ENCODE measurements at places on chromosomes 1 and 21.
A peak's percentile ranks its signal among the peaks of the same experiment; 100 is the strongest.

GRCh38 chr1:156437037-156437867 lies 63.3 kb downstream of the MEF2D start:
- H3K4me1 ChIP-seq, result peaks cover 15% of the 10 kb centered on the region
- DNase-seq, result no peak
- H3K4me3 ChIP-seq, result no peak overlapping the region
- H3K27ac ChIP-seq, result no peak overlapping the region

DNA sequence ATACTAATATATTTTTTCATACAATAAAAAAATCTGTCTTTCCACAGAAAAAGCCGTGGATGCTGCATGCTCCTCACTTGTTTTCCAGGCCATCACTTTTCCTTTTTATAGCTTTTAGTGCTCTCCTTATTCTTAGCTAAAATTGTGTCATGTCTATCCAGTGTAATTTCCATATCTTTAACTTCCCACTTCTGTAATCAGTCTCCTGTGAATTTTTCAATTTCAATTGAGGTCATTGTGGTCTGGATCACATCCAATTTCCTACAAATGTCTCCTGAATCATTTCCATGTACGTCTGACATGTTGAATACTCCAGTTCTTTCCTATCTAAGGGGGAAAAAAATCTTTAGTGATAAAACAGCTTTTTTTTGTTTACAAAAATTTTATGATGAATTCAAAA lies 838.2 kb upstream of the B3GALT2 start:
- no peak overlapping the region for H3K4me3 ChIP-seq
- no peak for DNase-seq
- H3K4me1 ChIP-seq, result no peaks in the 10 kb centered on the region
- H3K27ac ChIP-seq, result no peak overlapping the region

DNA sequence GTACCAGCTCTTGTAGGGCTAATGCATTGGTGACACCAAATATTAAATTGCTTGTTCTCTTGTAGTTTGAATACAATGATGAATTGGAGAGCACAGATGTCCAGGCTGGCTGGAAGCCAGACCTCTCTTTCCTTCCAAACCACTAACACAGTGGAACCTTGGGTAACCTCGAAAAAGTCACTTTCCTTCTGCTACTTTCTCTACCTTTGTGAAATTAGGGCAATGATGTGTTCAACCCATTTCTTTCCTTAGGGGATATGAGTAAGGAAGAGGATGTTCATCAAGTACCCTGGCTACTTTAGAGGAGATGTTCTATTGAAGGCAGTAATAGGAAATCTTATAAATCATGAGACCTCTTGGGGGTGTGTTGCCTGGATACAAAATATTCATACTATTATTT lies 55.7 kb downstream of the XCL2 start:
- H3K27ac ChIP-seq, result no peak overlapping the region
- peaks cover 8% of the 10 kb centered on the region for H3K4me1 ChIP-seq
- DNase-seq, result no peak
- no peaks in the 10 kb centered on the region for H3K36me3 ChIP-seq
- no peaks in the 10 kb centered on the region for H3K27me3 ChIP-seq
- H3K4me3 ChIP-seq, result no peak overlapping the region

GRCh38 chr21:35340273-35340672 lies 291.2 kb upstream of the RUNX1 start:
- H3K27me3 ChIP-seq, result no peaks in the 10 kb centered on the region
- no peak for DNase-seq
- H3K4me3 ChIP-seq, result no peak overlapping the region
- H3K27ac ChIP-seq, result no peak overlapping the region
- H3K36me3 ChIP-seq, result no peaks in the 10 kb centered on the region
- no peaks in the 10 kb centered on the region for H3K4me1 ChIP-seq

DNA sequence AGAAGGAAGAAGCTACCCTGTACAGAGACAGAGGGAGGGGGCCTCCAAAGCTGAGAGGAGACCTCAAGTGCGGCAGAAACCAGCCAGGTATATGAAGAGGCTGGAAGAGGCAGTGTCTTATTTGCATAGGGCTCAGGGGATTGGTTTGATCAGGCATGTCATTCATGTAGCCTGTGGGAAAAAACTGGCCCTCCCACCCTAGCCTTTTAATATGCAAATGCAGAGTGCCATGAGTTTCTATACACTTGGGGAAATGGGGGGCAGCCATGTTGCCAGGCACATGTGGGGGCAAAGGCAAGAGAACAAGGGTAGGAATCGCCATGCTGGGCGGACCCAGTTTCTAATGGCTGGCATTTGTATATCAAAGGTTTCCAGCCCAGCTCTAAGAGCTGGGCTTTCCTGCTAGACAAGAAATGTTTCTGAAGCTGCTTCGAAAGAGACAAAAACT lies 172.7 kb downstream of the RASAL2 start:
- H3K36me3 ChIP-seq, result no peaks in the 10 kb centered on the region
- H3K4me3 ChIP-seq, result no peak overlapping the region
- no peaks in the 10 kb centered on the region for H3K27me3 ChIP-seq

- H3K4me1 ChIP-seq, result peaks cover 10% of the 10 kb centered on the region
- DNase-seq, result no peak
- no peaks in the 10 kb centered on the region for H3K27me3 ChIP-seq
- H3K36me3 ChIP-seq, result no peaks in the 10 kb centered on the region
These were observed 626.5 kb downstream of the NPHP4 start for GRCh38 chr1:5365751-5366150.

DNA sequence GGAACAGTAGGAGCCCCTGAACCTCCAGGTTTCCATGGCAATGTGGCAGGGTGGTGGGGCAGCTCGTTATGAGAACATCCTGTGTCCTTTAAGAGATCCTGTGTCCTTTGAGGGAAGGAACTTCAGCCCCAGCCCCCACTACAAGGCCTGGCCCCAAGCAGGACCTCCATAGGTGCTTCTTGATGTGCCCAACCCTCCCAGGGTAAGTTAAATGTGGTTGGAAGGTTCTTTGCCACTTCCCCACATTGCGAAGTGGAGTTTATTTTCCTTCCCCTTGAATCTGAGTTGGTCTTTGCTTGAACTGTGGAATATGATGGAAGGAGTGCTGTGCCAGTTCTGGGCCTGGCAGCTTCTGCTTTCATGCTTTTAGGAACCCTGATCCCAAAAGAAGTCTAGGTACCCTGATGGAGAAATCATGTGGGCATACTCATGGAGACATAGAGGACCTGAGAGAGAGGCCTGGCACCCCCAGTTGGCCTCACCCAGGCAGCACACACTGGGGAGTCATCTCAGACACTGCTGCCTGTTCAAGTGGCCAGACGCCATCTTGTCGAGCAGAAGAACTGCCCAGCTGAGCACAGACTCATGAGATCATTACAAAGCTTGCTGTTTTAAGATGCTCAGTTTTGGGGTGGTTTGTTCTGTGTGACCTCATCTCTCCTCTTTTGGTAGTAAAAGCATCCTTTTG lies 44.1 kb upstream of the ACTL8 start:
- DNase-seq, result no peak
- no peaks in the 10 kb centered on the region for H3K4me1 ChIP-seq
- no peaks in the 10 kb centered on the region for H3K27me3 ChIP-seq
- no peaks in the 10 kb centered on the region for H3K36me3 ChIP-seq

- no peak for DNase-seq
- H3K4me1 ChIP-seq, result no peaks in the 10 kb centered on the region
- no peak overlapping the region for H3K4me3 ChIP-seq
- H3K27ac ChIP-seq, result no peak overlapping the region
- no peaks in the 10 kb centered on the region for H3K27me3 ChIP-seq
These were observed 154.5 kb upstream of the C1orf87 start for GRCh38 chr1:60228041-60228491.

- DNase-seq, result no peak
- H3K4me3 ChIP-seq, result no peak overlapping the region
- H3K27ac ChIP-seq, result no peak overlapping the region
- no peaks in the 10 kb centered on the region for H3K27me3 ChIP-seq
- H3K4me1 ChIP-seq, result no peaks in the 10 kb centered on the region
- H3K36me3 ChIP-seq, result peaks cover 34% of the 10 kb centered on the region
These were observed 24.9 kb downstream of the SETD4 start for GRCh38 chr21:36035381-36035791.

- no peaks in the 10 kb centered on the region for H3K36me3 ChIP-seq
- DNase-seq, result no peak
- no peak overlapping the region for H3K4me3 ChIP-seq
- no peaks in the 10 kb centered on the region for H3K4me1 ChIP-seq
- H3K27ac ChIP-seq, result no peak overlapping the region
- no peaks in the 10 kb centered on the region for H3K27me3 ChIP-seq
These were observed 15.0 kb upstream of the TGFB2 start for GRCh38 chr1:218330043-218330623.

- no peaks in the 10 kb centered on the region for H3K4me1 ChIP-seq
- no peaks in the 10 kb centered on the region for H3K36me3 ChIP-seq
- H3K27me3 ChIP-seq, result no peaks in the 10 kb centered on the region
- no peak overlapping the region for H3K4me3 ChIP-seq
- no peak for DNase-seq
These were observed 1194.6 kb downstream of the NCAM2 start for GRCh38 chr21:22192766-22193165.

DNA sequence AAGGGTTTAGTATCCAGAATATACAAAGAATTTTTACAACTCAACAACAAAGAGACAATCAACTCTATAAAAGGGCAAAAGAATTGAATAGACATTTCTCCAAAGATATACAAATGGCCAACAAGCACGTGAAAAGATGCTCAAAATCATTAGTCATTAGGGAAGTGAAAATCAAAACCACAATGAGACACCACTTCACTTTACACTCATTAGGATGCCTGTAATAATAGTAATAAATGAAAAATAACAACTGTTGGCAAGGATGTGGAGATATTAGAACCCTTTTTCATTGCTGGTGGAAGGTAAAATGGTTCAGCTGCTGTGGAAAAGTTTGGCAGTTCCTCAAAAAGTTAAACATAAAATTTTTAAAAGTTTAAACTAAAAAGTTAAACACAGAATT lies 7.0 kb upstream of the ABCD3 start:
- no peak overlapping the region for H3K4me3 ChIP-seq
- DNase-seq, result no peak
- no peaks in the 10 kb centered on the region for H3K4me1 ChIP-seq
- H3K27ac ChIP-seq, result no peak overlapping the region

DNA sequence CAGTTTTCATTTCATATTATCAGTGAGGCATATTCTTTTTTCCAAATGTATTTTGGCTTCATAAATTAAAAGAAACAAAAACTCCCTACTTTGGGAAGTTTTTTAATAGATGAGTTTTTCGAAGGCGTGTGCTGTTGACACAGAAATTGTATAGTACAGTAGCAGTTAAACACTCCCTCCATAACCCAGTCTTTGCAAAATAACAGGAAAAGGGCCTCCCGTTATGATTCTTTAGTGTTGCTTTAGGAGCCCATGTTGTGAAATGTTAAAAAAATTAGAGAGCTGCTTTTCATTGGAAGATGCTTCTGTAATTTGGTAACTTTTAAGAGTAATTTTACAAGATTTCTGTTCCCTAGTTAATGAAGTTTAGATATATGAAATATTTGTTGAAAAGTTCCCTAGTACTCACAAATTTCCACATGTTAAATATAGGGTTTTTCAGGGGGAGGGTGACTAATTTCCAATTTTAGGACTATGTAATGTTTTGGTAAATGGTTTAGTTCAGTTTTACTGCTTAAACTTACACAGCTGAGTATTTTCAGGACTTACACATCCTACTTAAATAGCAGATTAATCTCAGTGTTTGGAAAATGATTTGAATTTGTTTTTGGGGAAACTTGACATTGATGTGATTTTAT lies 2.0 kb downstream of the CAMSAP2 start:
- DNase-seq, result no peak
- H3K27ac ChIP-seq, result no peak overlapping the region
- H3K4me1 ChIP-seq, result peaks cover 10% of the 10 kb centered on the region
- H3K4me3 ChIP-seq, result peak overlapping the region; percentile 88
- H3K36me3 ChIP-seq, result no peaks in the 10 kb centered on the region

DNA sequence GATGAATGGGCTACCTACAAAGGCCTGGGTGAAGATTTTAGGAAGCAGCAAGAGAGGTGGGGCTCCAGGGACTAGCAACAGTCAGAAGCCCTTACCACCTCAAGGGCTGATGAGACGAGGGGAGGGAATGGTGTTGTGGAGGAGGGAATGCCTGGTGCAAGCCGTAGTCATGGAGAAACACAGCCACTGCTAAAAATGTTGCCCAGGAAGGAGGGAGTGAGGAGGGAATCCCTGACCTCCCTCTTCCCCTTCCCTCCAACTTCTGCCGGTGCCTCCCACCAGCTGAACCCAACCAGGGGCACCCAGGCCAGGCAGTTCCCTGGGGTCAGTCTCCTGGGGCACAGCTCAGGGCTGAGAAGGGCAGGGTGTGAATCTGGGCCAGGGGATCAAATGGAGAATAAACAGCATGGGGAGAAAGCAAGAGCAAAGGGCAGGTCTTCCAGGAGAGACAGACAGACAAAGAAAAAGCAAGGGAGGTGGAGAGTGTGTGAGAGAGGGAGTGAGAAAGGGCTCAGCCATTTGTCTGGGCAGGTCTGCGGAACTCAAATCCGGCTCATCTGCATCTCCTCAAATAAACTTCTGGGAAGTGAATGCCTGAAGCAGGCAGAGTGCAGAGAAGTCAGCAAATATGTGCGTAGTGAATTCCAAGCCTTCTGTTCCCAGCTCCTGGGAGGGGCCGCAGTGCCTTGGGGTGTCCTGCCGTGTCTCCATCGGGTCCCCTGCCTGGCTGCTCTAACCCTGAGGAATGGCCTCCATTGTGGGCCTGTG lies 27.1 kb upstream of the POU3F1 start:
- no peak for DNase-seq
- no peaks in the 10 kb centered on the region for H3K4me1 ChIP-seq
- H3K27me3 ChIP-seq, result peaks cover 3% of the 10 kb centered on the region
- no peak overlapping the region for H3K4me3 ChIP-seq

GRCh38 chr1:159991513-159991912 lies 37.5 kb upstream of the SLAMF9 start:
- no peaks in the 10 kb centered on the region for H3K27me3 ChIP-seq
- H3K27ac ChIP-seq, result no peak overlapping the region
- no peaks in the 10 kb centered on the region for H3K4me1 ChIP-seq
- no peaks in the 10 kb centered on the region for H3K36me3 ChIP-seq
- no peak overlapping the region for H3K4me3 ChIP-seq
- DNase-seq, result no peak

GRCh38 chr1:107132780-107133179 lies 8.1 kb upstream of the NTNG1 start:
- H3K4me3 ChIP-seq, result no peak overlapping the region
- no peaks in the 10 kb centered on the region for H3K4me1 ChIP-seq
- no peaks in the 10 kb centered on the region for H3K36me3 ChIP-seq
- H3K27ac ChIP-seq, result no peak overlapping the region
- no peak for DNase-seq
- no peaks in the 10 kb centered on the region for H3K27me3 ChIP-seq

DNA sequence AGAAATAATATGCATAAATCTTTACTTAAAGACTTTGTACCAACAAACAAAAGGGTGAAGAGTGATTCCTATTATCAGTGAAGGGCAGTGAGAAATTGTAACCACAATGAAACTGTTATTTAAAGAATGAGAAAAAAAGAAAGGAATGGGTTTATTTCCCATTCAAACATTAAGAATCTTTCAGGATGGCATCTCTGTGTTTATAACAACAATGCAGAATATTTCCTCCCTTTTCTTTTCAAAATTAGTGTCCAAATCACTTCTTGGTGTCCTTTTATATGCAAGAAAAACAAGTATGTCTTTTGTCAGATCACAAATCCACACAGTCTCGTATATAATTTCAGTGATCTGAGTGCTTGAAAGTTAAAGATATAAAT lies 61.2 kb downstream of the PTPRC start:
- DNase-seq, result no peak
- peak overlapping the region; percentile 38 for H3K27ac ChIP-seq
- H3K27me3 ChIP-seq, result no peaks in the 10 kb centered on the region
- peaks cover 29% of the 10 kb centered on the region for H3K4me1 ChIP-seq

- H3K27ac ChIP-seq, result no peak overlapping the region
- no peak overlapping the region for H3K4me3 ChIP-seq
- H3K27me3 ChIP-seq, result no peaks in the 10 kb centered on the region
- no peaks in the 10 kb centered on the region for H3K4me1 ChIP-seq
- no peaks in the 10 kb centered on the region for H3K36me3 ChIP-seq
These were observed 28.5 kb downstream of the MAP3K21 start for GRCh38 chr1:233355841-233356704.

Data from effector memory CD4-positive, alpha-beta T cell (primary cell).